IMR-90 (cell line): ENCODE measurements at places on chromosomes 1 and 21. TPM values are rescaled to one million over a fixed set of nuclear protein-coding genes. Genes with fewer than 3 reads are reported as not detected.

- peaks cover 21% of the 10 kb centered on the region for H3K4me1 ChIP-seq
- peak overlapping the region; percentile 12; the same call in 1 of the 2 replicates for H3K27ac ChIP-seq
These were observed 2.3 kb downstream of the OVAAL start for GRCh38 chr1:180560868-180561600.

GRCh38 chr1:109609881-109610280, 9.5 kb downstream of the GNAT2 start:
- H3K4me1 ChIP-seq, result peaks cover 14% of the 10 kb centered on the region
- H3K27ac ChIP-seq, result no peak overlapping the region
- H3K36me3 ChIP-seq, result peaks cover 4% of the 10 kb centered on the region
- no peak overlapping the region for H3K4me3 ChIP-seq

DNA sequence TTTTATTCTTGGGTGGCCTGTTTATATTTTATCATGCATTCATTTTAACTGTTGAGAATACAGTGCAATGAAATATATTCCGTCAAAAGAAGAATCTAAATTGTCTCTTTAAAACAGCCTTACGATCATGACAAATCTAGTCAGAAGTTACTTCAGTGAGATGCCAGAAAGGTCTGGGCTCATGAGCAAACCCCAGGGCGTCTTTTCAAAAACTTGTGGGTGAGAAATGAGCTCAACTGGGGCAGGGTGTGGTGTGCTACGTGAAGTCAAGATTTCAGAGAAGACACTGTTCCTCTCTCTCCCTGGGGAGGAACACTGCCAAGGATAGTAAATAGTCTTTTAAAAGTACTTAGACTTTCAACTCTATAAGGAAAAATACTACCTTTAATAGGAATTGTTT, 13.4 kb upstream of the UAP1 start:
- DNase-seq, result peak; percentile 54
- H3K27me3 ChIP-seq, result no peaks in the 10 kb centered on the region
- no peak overlapping the region for H3K4me3 ChIP-seq
- H3K27ac ChIP-seq, result no peak overlapping the region

Gene FCRLB
- total RNA-seq, result 0.90 and 1.1 TPM in 2 replicates

Gene MSTO1
- 19.2 and 21.7 TPM in 2 replicates for total RNA-seq

GRCh38 chr1:103496014-103496635, 29.4 kb upstream of the RNPC3 start:
- peak; percentile 62 for DNase-seq
- no peaks in the 10 kb centered on the region for H3K27me3 ChIP-seq
- no peaks in the 10 kb centered on the region for H3K4me1 ChIP-seq
- no peaks in the 10 kb centered on the region for H3K36me3 ChIP-seq

GRCh38 chr1:169510060-169510459, 24.3 kb upstream of the SLC19A2 start:
- DNase-seq, result no peak
- no peak overlapping the region for H3K27ac ChIP-seq
- H3K27me3 ChIP-seq, result no peaks in the 10 kb centered on the region; the same call in 1 of the 2 replicates
- H3K36me3 ChIP-seq, result no peaks in the 10 kb centered on the region

Gene TBX19
- total RNA-seq, result 0.18 and 0.28 TPM in 2 replicates

DNA sequence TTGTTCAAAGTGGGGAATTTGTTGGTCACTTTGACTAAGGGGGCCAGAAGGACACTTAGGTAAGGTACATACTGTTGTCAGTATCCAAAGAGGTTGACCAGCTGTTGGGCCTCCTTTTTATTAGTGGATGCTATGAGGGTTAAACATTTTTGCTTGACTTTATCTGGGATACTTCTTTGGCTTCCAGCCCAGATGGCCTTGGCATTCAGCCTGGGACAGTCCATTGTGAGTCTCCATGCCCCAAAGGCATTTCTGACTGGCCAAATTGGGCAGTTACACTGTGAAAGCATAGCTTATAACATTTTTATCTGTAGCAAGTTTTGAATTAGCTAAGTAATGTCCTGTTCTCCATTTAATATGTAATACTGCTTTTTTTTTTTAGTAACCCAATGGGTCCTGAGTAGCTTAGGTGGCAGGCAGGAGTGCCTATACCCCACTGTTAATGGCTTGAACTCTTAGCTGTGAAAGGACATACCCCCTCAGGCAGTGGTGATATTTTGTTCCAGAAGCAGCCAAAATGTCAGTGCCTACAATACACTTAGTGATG, 35.4 kb upstream of the CD1D start:
- peak; percentile 57 for DNase-seq
- H3K36me3 ChIP-seq, result no peaks in the 10 kb centered on the region
- H3K27me3 ChIP-seq, result no peaks in the 10 kb centered on the region
- H3K4me3 ChIP-seq, result no peak overlapping the region
- no peak overlapping the region for H3K27ac ChIP-seq
- peaks cover 3% of the 10 kb centered on the region for H3K4me1 ChIP-seq

Gene BACE2
- 17.0 and 18.1 TPM in 2 replicates for total RNA-seq

DNA sequence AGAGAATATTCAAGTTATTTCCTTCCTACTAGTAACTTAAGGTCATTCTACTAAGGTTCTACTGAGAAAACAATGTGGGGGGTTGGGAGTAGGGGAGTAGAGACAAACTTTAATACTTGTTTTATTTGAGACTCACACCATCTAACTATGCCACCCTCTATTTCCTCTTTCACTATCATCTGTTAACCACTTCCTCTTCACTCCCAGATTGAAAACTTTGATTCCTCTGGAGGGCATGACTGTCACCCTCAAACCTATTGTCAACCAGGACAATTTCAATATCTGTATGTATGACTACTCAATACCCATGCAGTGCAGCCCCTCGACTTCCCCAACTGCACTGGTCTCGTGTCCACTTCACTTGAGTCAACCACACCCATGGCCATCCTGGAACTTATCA, 165.6 kb upstream of the POGK start:
- H3K36me3 ChIP-seq, result no peaks in the 10 kb centered on the region
- H3K4me3 ChIP-seq, result no peak overlapping the region
- no peak for DNase-seq
- no peaks in the 10 kb centered on the region for H3K27me3 ChIP-seq
- no peak overlapping the region for H3K27ac ChIP-seq

- H3K4me1 ChIP-seq, result peaks cover 9% of the 10 kb centered on the region
- DNase-seq, result no peak
- H3K4me3 ChIP-seq, result no peak overlapping the region
- H3K36me3 ChIP-seq, result 0 out of 2 replicates have a peak, but pooled peaks cover 1% of the 10 kb centered on the region
These were observed 43.0 kb downstream of the JAK1 start for GRCh38 chr1:64923294-64923718.

DNA sequence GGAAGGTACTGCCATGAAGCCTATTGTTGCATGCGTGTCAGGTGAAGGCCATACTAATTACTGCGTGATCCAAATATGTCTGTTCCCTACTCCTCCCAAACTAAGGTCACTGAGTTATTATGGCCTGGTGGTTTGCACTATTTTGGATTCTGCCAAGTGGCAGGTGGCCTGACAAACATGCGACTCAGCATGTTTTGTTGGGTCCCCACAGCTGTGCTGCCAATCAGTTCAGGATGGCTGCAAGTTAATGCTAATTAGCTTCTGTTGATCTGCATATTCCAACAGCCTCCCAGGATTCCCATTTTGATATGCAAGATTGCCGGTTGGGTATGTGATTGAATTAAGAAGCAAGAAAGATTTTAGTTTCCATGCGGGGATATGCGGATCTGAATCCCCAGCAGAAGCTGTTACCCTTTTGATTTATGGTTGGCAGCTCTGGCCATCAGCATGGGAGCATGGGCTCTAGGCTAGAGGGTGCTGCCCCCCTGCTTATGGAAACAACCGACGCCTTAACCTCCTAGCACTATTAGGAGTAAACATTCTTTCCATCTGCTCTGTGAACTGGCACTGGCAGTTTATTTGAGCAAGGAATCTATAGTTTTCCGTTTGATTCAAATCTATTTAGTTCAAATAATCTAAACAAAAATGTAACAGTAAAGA, 429.8 kb upstream of the C1orf87 start:
- H3K27ac ChIP-seq, result no peak overlapping the region
- H3K36me3 ChIP-seq, result no peaks in the 10 kb centered on the region
- H3K27me3 ChIP-seq, result no peaks in the 10 kb centered on the region
- H3K4me3 ChIP-seq, result no peak overlapping the region
- H3K4me1 ChIP-seq, result no peaks in the 10 kb centered on the region

- no peak overlapping the region for H3K27ac ChIP-seq
- no peaks in the 10 kb centered on the region for H3K36me3 ChIP-seq
- no peak overlapping the region for H3K4me3 ChIP-seq
- H3K27me3 ChIP-seq, result no peaks in the 10 kb centered on the region; the same call in 1 of the 2 replicates
These were observed 111.8 kb upstream of the USP25 start for GRCh38 chr21:15617964-15618363.

GRCh38 chr1:37147906-37148305, 113.6 kb upstream of the GRIK3 start:
- H3K27me3 ChIP-seq, result no peaks in the 10 kb centered on the region
- H3K36me3 ChIP-seq, result no peaks in the 10 kb centered on the region
- DNase-seq, result no peak
- no peak overlapping the region for H3K4me3 ChIP-seq
- no peak overlapping the region for H3K27ac ChIP-seq

Gene AIM2
- total RNA-seq, result not detected in 2 replicates

DNA sequence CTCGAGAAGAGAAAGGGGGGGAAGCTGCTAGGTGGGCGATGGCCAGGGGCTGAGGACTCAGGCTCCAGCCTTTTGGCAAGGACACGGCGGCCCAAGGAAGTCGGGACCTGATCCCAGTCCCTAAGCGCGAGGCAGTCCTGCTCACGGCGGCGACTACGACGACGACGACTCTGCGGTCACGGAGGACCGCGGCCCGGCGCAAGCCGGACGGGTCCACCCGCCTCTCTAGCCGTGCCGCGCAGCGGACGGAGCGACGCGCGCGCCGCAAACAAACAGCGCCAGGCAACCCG, 401 bp downstream of the WNT9A start:
- no peak for DNase-seq
- H3K27ac ChIP-seq, result no peak overlapping the region
- H3K27me3 ChIP-seq, result no peaks in the 10 kb centered on the region; the same call in 1 of the 2 replicates
- H3K4me1 ChIP-seq, result peaks cover 6% of the 10 kb centered on the region; the same call in 1 of the 2 replicates
- H3K4me3 ChIP-seq, result peak overlapping the region; percentile 66
- no peaks in the 10 kb centered on the region for H3K36me3 ChIP-seq

DNA sequence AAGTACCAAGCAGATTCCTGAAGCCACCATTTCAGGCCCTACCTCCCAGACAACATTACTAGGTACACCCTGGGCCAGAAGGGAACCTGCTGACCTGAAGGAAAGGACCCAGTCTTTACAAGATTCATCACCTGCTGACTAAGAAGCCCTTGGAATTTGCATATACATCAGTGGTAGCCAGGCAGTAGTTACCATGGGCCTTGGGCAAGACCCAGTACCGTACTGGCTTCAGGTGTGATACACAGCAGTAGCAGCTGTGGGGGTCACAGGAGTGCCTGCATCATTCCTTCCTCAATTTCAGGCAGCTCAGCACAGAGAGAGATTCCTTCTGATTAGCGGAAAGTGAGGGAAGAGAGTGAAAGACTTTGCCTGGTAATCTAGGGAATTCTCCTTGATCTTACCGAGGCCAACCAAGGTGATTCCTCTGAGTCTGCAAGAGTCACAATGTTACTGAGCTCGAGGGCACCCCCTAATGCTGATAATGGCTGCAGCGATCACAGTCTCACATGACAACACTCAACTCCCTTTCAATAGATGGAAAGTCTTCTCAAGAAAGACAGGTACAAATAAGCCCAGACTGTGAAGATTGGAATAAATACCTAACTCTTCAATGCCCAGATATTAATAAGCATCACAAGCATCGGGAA, 22.0 kb upstream of the UHMK1 start:
- H3K4me1 ChIP-seq, result no peaks in the 10 kb centered on the region
- no peak overlapping the region for H3K27ac ChIP-seq
- DNase-seq, result no peak

- no peak overlapping the region for H3K4me3 ChIP-seq
- no peak overlapping the region for H3K27ac ChIP-seq
- peaks cover 11% of the 10 kb centered on the region; the same call in 1 of the 2 replicates for H3K4me1 ChIP-seq
- no peaks in the 10 kb centered on the region for H3K36me3 ChIP-seq
These were observed 173.0 kb upstream of the LMO4 start for GRCh38 chr1:87155648-87156047.

Gene ZNF672
- 6.6 and 6.9 TPM in 2 replicates for total RNA-seq

GRCh38 chr21:36338975-36339374, 19.0 kb downstream of the MORC3 start:
- no peak for DNase-seq
- no peaks in the 10 kb centered on the region for H3K27me3 ChIP-seq
- H3K36me3 ChIP-seq, result peaks cover 39% of the 10 kb centered on the region

Gene RHOU
- total RNA-seq, result 0.72 and 0.83 TPM in 2 replicates

DNA sequence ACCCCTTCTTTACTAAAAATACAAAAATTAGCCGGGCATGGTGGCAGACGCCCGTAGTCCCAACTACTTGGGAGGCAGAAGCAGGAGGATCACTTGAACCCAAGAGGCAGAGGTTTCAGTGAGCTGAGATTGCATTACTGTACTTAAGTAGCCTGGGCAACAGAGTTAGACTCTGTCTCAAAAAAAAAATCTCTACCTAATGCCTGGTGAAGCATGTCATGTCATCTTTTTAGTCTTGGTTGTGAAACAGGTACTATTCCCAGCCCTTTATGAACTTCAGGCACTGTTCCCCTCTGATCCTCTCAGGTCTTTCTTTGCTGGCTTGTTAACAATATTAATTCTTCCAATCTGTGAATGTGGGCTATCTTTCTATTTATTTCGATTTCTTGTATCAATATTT, 22.1 kb downstream of the PRRC2C start:
- no peak overlapping the region for H3K27ac ChIP-seq
- no peak overlapping the region for H3K4me3 ChIP-seq
- H3K36me3 ChIP-seq, result peaks cover 6% of the 10 kb centered on the region; the same call in 1 of the 2 replicates
- DNase-seq, result no peak
- H3K27me3 ChIP-seq, result no peaks in the 10 kb centered on the region

DNA sequence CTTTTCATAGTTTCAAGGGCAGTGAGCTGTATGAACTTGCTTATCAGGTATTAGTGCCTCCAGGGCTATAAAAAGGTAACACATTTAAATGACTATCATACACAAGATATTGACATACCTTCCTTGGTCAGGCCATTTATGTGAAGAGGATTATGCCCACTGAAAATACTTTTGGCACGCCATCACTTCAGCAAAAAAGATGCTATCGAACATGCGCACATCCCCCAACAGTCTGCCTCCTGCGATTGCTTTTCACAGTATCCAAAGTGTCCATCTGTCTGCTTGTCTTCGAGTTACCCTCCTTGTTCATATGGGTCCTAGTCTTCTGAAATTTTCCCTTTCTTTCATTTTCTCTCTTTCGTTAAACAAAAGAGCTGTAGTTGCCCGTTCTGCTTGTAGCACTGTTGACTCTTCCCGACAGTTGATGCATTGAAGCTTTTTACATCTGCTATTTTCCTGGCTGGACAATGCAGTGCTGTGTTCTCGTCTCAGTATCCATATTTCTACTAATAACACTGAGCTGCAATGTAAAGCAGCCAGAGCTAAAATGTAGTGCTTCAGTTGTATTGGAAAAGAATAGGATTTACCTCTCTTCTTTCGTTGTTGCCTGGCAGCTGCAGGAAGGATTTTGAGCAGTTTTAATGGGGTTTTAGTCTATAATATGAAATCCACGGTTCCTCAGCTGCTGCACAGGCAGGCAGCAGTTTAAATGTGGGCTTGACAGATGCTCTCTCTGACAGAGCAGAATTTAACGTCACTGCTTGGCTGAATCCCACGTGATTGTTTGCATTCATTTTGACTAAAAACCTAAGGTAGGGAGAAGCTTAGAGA, at the start of gene B3GALT2:
TSS of gene B3GALT2 (minus strand) at position 713 of the 831 bp plus-strand sequence. CDS start 5,051 bp downstream, outside the sequence.
- peak; percentile 70 for DNase-seq
- peak within 1 kb of the TSS; percentile 60 for H3K4me3 ChIP-seq
- peak within 1 kb of the TSS; percentile 81; the same call in 1 of the 2 replicates for H3K27ac ChIP-seq

Gene MYOG
- not detected in 2 replicates for total RNA-seq

GRCh38 chr1:99634971-99635624, 10.8 kb upstream of the PALMD start:
- no peak overlapping the region for H3K27ac ChIP-seq
- H3K36me3 ChIP-seq, result no peaks in the 10 kb centered on the region
- peaks cover 3% of the 10 kb centered on the region; the same call in 1 of the 2 replicates for H3K4me1 ChIP-seq
- DNase-seq, result no peak
- H3K27me3 ChIP-seq, result no peaks in the 10 kb centered on the region

Gene ZNF683
- not detected in 2 replicates for total RNA-seq

GRCh38 chr1:237509748-237510147, 381.0 kb downstream of the ZP4 start:
- H3K36me3 ChIP-seq, result no peaks in the 10 kb centered on the region
- DNase-seq, result no peak
- H3K4me1 ChIP-seq, result no peaks in the 10 kb centered on the region
